ENCODE measurements at places on chromosomes 1 and 21.

DNA sequence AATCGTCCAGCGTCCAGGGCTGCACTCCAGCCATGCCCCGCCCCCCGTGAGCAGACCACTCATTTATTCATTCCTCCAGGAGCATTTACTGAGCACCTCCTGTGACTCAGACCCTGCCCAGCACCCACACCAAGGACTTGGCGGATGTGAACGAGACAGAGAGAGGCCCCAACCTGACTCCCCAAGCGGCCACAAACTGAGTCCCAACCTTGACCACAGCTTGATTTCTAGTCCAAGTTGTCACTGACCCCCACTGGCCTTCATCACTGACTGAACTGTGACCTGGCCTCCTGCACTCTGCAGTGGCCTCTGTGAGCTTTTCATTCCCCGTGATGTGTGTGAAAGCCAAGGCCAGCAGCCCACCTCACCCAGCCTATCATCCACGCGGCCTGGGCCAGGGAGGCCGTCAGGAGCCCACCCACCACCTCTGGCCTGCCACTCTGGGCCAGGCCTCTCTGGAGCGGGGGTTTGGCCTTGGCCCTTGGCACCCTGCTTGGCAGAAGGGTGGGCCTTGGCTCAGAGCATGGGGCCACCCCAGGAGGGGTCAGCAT lies 19.3 kb upstream of the RUNX3 start:
- peaks cover 45% of the 10 kb centered on the region for H3K36me3 ChIP-seq
- no peak overlapping the region for H3K4me3 ChIP-seq
- H3K27me3 ChIP-seq = no peaks in the 10 kb centered on the region
- no peak for DNase-seq
- peaks cover 53% of the 10 kb centered on the region for H3K4me1 ChIP-seq
- no peak overlapping the region for H3K27ac ChIP-seq

GRCh38 chr1:168920456-168921094 lies 185.9 kb upstream of the ATP1B1 start:
- no peaks in the 10 kb centered on the region for H3K27me3 ChIP-seq
- H3K4me1 ChIP-seq = peaks cover 3% of the 10 kb centered on the region

GRCh38 chr1:230286166-230286889 lies 139.8 kb downstream of the PGBD5 start:
- DNase-seq = no peak
- H3K27me3 ChIP-seq = no peaks in the 10 kb centered on the region

DNA sequence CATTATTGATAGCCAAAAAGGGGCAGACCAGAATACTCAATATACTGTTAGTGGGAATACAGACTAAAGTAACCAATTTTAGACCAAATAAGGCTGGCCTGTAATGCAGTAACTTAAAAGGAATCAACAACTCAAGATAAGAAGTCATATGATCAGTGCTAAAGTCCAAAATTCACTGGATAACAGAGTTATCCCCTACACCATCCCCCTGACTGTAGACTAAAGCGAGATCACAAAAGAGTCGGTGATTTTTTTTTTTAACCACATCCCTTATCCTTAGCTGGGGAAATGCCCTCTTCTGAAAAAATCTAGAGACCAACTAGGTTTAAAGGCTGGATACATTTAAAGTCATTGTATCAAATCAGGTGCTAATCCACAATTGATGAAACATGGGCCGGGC lies 7.7 kb downstream of the UBR4 start:
- H3K27ac ChIP-seq = peak overlapping the region; percentile 5
- DNase-seq = no peak
- peaks cover 55% of the 10 kb centered on the region for H3K4me1 ChIP-seq
- H3K4me3 ChIP-seq = no peak overlapping the region

GRCh38 chr1:225915538-225915991 lies 8.5 kb downstream of the PYCR2 start:
- H3K4me1 ChIP-seq = peaks cover 24% of the 10 kb centered on the region
- no peaks in the 10 kb centered on the region for H3K27me3 ChIP-seq
- no peak overlapping the region for H3K4me3 ChIP-seq
- H3K36me3 ChIP-seq = peaks cover 17% of the 10 kb centered on the region

DNA sequence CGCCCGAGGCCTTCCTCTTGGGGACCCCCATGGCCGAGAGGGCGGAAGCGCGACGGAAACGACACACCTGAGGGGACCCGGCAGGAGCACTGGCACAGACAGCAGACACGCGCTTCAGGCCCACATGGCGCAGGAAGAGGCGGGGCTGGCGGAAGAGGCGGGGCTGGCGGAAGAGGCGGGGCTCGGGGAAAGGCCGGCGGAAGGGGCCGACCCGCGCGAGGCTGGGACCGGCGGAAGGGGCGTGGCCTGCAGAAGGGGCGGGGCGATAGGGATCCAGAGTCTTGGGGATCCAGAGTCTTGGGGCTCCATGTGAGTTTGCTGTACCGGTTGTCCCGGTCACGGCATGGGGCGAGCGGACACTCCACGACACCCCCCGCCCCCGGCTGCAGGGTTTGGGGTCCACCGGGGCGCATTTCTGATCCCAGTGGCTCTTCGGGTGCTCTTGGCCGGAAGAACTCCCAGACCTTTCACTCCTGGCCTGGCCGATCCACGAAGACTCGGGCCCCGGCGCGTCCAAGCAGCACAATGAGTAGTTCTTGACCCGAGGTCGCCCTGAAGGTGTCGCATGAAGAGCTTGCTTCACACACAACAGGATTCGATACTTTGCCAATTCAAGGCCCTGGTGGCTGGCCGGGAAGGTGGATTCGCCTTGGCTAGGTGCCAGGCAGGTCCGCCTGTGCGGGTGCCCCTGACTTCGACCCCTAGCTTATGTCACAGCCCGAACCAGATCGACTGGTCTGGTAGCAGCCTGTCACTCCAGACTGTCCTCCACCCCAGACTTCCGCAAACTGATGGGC lies at the start of gene URB1:
Gene URB1 (minus strand): TSS at position 133 of the 797 bp plus-strand sequence. CDS start 102 bp downstream, at position 31.
- H3K27me3 ChIP-seq = peaks cover 17% of the 10 kb centered on the region
- peak; percentile 87 for DNase-seq
- H3K4me3 ChIP-seq = peak within 1 kb of the TSS; percentile 94
- H3K4me1 ChIP-seq = peaks cover 45% of the 10 kb centered on the region

- DNase-seq = no peak
- no peak overlapping the region for H3K4me3 ChIP-seq
- no peaks in the 10 kb centered on the region for H3K27me3 ChIP-seq
- no peak overlapping the region for H3K27ac ChIP-seq
Measured at GRCh38 chr1:94342416-94342815, 75.8 kb upstream of the ABCD3 start.

DNA sequence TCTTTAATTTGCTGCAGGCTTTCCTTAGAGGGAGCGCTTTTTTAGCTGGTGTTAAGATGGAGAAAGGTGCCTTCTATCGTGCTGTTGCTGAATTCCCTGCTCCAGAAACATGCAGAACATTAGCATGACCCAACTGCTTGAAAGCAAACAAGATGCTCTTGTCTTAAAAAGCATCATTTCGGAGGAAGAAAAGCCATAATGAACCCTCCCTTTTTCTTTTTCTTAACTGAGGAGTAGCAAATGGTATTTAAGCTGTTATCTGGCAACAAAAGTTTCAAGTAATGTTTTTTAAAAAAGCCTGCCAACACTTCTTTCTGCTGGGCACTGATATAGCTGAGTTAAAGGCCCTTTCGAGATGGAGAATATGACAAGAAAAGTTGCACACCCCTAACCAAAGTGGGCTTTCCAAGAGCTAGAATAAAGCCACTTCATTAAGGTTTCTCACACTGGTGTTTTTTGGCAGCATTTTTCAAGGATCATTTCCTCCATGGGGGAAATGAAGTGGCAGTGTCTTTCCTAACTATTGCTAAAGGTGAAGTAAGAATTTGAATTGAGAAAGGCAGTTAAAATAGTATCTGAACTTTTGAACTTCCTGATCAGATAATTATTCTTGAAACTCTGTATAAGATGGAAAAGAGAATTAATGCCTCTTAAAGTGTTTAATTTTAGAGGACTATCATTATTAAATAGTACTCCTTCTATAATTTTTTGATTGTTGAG lies 38.8 kb downstream of the ST6GALNAC5 start:
- H3K27ac ChIP-seq = no peak overlapping the region
- H3K27me3 ChIP-seq = no peaks in the 10 kb centered on the region
- no peaks in the 10 kb centered on the region for H3K4me1 ChIP-seq

- H3K4me3 ChIP-seq = no peak overlapping the region
- DNase-seq = no peak
- peaks cover 35% of the 10 kb centered on the region for H3K36me3 ChIP-seq
- H3K4me1 ChIP-seq = peaks cover 10% of the 10 kb centered on the region
- no peaks in the 10 kb centered on the region for H3K27me3 ChIP-seq
Measured at GRCh38 chr21:37155186-37155585, 82.1 kb downstream of the TTC3 start.

DNA sequence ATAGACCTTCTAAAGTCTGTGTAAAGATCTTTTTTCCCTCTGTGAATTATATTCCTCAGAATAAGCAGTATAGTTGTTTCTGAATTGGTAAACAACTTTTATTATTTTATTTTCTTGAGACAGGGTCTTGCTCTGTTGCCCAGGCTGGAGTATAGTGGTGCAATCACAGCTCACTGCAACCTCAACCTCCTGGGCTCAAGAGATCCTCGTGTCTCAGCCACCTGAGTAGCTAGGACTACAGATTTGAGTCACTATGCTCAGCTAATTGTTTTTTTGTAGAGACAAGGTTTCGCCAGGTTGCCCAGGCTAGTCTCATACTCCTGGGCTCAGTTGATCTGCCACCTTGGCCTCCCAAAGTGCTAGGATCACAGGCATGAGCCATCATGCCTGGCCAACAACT lies 26.6 kb upstream of the HMGN1 start:
- no peak for DNase-seq
- H3K36me3 ChIP-seq = no peaks in the 10 kb centered on the region
- no peak overlapping the region for H3K27ac ChIP-seq
- peaks cover 11% of the 10 kb centered on the region for H3K4me1 ChIP-seq

DNA sequence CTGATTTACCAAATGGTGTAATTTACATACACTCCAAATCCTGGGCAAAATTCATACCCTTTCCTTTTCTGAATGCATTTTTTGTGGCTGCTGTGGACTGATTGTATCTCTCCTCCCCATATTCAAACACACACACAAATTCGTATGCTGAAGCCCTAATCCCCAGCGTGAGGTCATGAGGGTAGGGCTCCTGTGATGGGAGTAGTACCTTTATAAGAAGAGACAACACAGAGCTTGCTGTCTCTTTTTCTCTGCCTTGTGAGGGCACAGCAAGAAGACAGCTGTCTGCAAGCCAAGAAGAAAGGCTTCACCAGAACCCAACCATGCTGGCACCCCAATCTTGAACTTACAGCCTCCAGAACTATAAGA lies 24.4 kb downstream of the DUSP10 start:
- H3K27ac ChIP-seq = no peak overlapping the region
- no peaks in the 10 kb centered on the region for H3K27me3 ChIP-seq
- H3K4me3 ChIP-seq = no peak overlapping the region
- peaks cover 84% of the 10 kb centered on the region for H3K36me3 ChIP-seq
- no peak for DNase-seq
- H3K4me1 ChIP-seq = peaks cover 55% of the 10 kb centered on the region

DNA sequence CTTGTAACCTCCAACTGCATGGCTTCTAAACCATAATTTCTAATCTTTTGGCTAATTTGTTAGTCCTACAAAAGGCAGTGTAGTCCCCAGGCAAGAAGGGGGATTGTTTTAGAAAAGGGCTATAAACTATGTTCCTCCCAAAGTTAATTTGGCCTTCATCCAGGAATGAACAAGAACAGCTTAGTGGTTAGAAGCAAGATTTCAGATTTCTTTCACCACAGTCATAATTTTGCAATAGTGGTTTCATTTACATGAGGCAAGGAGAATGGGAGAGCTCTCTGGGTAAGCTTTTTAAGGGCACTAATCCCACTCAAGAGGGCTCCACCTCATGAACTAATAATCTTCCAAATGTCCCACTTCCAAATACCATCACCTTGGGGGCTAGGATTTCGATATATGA lies 1353.9 kb downstream of the NCAM2 start:
- no peak overlapping the region for H3K27ac ChIP-seq
- H3K36me3 ChIP-seq = no peaks in the 10 kb centered on the region
- H3K27me3 ChIP-seq = no peaks in the 10 kb centered on the region
- H3K4me1 ChIP-seq = no peaks in the 10 kb centered on the region
- no peak overlapping the region for H3K4me3 ChIP-seq
- no peak for DNase-seq

- H3K36me3 ChIP-seq = no peaks in the 10 kb centered on the region
- H3K4me3 ChIP-seq = no peak overlapping the region
- H3K4me1 ChIP-seq = no peaks in the 10 kb centered on the region
- H3K27me3 ChIP-seq = peaks cover 10% of the 10 kb centered on the region
Measured at GRCh38 chr1:109725510-109725909, 13.5 kb downstream of the GSTM5 start.

DNA sequence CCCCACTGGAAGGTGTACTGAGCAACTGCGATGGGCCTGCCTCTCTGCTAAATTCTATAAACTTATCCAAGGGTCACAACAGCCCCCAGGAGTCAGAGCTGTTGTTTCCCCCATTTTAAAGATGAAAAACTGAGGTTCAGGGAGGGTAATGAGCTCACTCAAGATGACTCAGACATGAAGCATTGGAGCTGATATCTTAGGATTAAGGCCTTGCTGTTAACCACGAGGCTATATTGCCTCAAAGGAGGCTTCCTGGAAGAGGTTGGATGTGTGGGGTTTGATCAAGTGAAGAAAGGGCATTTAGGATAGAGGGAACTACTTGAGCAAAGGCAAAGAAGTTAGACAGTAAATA lies 6.7 kb downstream of the LDLRAP1 start:
- no peak overlapping the region for H3K4me3 ChIP-seq
- H3K4me1 ChIP-seq = peaks cover 33% of the 10 kb centered on the region
- peaks cover 5% of the 10 kb centered on the region for H3K36me3 ChIP-seq
- peak overlapping the region; percentile 90 for H3K27ac ChIP-seq
- no peak for DNase-seq

DNA sequence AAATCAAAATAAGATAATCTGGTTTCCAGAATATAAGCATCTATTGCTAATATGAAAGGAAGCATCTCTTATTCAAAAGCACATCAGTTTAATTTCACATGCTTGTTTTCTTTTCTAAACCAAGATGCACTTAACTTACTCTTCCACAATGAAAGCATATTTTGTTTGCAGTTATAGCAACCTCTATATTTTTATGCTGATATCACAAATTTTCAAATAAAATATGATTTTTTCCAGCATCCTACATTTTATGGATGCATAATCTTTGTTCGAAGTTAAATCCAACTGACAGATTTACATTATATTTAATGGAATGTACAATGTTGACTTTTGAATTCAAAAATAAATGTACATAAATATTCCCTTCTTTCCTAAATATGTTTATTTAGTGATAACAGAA lies 978.3 kb upstream of the B3GALT2 start:
- no peak overlapping the region for H3K4me3 ChIP-seq
- no peaks in the 10 kb centered on the region for H3K27me3 ChIP-seq
- no peak overlapping the region for H3K27ac ChIP-seq
- H3K4me1 ChIP-seq = no peaks in the 10 kb centered on the region

DNA sequence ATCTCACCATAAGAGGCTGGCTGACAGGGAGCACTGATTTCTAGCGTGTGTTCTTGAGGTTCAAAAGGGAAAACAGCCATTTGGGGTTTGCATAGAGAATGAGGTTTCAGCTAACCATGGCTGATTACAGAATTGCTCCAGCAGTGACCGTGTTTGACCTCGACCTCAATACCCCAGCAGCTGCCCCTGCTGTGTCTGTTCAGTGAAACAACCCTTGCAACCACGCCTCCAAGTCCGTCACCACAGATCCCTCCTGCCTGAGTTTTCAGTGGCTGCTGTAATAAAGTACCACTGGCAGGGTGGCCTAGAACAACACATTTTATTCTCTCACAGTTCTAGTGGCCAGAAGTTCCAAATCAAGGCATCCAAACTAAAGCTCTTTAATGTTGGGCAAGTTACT lies 147.7 kb downstream of the HUNK start:
- no peak overlapping the region for H3K4me3 ChIP-seq
- H3K27ac ChIP-seq = no peak overlapping the region
- no peaks in the 10 kb centered on the region for H3K4me1 ChIP-seq
- no peaks in the 10 kb centered on the region for H3K27me3 ChIP-seq
- no peaks in the 10 kb centered on the region for H3K36me3 ChIP-seq

Measured in stimulated activated naive B cell treated with anti-CD40 and anti-IgM and Interleukin-4, amounts not matched to agents 10 μg/mL and 1 μg/mL and 100 μg/mL, for 72 hours (primary cell).